Aorta (tissue), 5 donors: ENCODE measurements at places on chromosomes 6 and 20. TPM values are rescaled to one million over a fixed set of nuclear protein-coding genes. Genes with fewer than 3 reads are reported as not detected.

Gene AVP
- polyA plus RNA-seq: not detected

Gene WFDC10B
- 1.7 TPM for polyA plus RNA-seq

Gene HDGFL1
- polyA plus RNA-seq: not detected

Gene LY86
- polyA plus RNA-seq: 4.3 TPM

Gene WFDC5
- not detected for polyA plus RNA-seq

Gene MDFI
- polyA plus RNA-seq: 5.4 TPM

Gene KHDC1
- 4.0 TPM for polyA plus RNA-seq

Gene ADGB
- not detected for polyA plus RNA-seq
